ENCODE measurements at places on chromosomes 7 and 10.

DNA sequence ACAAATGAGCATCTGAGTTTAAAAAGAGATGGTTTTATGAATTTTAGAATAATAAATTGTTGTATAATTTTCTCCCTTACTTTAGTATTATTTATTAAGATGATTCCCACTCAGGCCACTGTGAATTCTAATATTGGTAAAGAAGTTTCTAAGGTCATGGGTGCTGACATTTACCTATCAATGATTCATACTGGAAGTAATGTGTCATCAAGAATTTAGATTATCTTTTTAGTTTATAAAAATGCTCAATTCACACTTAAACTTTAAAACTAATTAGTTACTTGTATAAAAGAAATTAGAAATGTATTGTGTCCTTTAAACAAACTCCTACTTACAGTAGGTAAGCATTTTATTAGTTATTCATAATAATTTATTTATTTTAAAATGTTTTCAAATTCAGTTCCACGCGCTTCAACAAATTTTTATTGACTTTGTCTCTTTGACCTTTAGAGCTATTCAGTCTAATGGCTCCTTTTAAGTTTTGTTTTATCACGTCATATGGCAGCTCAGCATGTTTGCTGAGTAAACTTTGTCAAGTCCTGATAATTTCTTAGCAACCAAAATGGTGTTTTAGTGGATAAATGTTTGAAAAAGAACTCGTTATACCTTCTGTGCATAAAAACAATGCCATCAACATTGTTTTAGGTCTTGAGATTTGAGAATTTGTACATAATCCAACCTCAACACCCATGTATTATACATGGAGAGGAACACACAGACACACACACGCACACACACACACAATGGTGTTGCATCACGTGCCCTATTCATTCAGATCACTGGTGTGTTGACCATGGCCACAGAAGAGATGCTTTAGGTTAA is 15.1 kb upstream of the MRC1 start:
- no peak for DNase-seq

DNA sequence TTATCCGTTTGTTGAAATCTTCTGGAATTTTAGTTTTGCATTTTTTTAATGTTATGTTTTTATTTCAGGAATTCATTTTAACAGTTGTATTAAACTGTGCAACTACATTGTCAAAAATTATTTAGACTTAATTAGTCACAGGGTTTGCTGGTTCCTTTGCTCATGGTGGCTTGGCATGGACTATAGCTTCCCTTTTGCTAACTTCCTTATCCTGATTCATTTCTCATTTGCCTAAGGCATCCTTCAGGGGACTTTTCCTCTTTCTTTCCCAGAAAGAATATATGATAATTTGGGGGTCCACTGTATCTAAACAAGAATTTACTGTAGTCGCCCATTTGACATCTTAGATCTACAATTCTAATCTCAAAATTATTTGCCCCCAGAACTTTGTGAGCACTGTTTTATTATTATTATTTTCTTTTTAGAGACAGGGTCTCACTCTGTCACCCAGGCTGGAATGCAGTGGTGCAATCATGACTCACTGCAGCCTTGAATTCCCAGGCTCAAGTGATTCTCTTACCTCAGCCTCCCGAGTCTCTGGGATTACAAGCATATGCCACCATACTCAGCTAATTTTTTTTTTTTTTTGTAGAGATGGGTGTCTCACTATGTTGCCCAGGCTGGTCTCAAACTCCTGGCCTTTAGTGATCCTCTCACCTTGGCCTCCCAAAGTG is 13.9 kb downstream of the FIGNL1 start:
- DNase-seq, result no peak

DNA sequence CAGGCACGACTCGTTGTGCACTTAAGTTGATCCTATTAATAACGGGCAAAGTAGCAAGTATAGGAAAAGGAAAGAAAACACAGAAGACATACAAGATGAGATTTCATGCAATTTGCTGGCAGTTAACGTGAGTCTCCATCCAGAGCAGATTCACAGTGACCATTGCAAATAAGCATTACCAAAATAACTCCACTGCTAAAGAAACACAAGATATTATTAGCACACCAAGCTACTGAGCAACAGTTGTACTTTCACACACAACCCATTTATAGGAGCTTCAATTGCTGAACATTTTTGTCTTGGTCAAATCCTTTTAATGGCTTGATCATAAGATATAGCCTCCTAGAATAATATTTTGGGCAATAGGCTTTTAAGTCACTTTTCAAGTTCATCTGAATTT is 187.7 kb upstream of the HGF start:
- no peak for DNase-seq

- no peak for DNase-seq
Measured at GRCh38 chr10:101886521-101887312, 43.1 kb upstream of the KCNIP2 start.

DNA sequence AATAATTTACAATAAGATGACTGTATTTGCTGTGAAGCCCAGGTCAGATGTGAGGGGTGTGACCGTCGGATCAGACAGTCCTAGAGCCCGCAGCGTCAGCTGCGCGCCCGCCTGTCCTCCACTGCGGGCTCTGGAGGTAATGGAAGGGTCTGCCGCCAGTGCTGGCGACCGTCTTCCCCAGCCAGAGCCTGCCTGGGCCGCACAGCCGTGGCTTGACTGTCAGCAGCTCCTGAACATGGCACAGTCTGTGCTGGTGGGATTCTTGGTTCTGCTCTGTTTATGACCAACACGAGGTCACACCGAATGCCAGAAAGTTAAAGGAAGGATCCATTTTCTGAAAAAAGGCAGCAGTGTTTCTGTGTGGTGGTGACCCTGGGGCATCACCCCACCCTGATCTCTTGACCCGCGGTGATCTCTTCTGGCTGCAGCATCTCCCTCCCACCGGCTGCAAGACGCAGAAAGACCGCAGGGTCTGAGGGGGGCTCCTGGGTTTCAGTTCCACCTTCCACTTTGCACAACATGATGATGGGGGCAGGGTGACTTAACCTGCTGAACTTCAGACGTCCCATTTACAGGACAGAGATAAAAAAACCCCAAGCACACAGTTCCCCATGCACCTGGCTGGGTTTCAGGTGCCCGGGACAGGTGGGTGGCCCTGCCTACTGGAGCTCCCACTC is 103.7 kb downstream of the DNAJB6 start:
- no peak for DNase-seq

GRCh38 chr7:3206771-3207191 is 94.3 kb upstream of the SDK1 start:
- no peak for DNase-seq

GRCh38 chr10:23439961-23440889 is 1.4 kb downstream of the OTUD1 start:
- peak; percentile 7 for DNase-seq

- no peak for DNase-seq
Measured at GRCh38 chr7:70093205-70093904, 495.1 kb downstream of the AUTS2 start.

GRCh38 chr7:140398821-140399220 is 491 bp upstream of the SLC37A3 start:
- no peak for DNase-seq

- no peak for DNase-seq
Measured at GRCh38 chr10:99658622-99659030, 683 bp upstream of the ENTPD7 start.

- peak; percentile 33 for DNase-seq
Measured at GRCh38 chr10:103273041-103273441, 3.9 kb upstream of the INA start.

DNA sequence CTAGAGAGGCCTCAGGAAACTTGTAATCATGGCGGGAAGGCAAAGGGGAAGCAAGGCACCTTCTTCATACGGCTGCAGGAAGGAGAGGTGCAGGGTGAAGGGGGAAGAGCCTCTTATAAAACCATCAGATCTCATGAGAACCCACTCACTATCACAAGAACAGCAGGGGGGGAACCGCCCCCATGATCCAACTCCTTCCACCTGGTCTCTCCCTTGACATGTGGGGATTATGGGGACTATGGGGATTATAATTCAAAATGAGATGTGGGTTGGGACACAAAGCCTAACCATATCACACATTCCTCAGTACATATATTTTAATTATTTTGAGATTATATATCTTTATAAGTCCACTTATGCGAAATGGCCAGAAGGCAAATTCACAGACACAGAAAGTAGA is 8.9 kb downstream of the HK1 start:
- DNase-seq, result no peak

DNA sequence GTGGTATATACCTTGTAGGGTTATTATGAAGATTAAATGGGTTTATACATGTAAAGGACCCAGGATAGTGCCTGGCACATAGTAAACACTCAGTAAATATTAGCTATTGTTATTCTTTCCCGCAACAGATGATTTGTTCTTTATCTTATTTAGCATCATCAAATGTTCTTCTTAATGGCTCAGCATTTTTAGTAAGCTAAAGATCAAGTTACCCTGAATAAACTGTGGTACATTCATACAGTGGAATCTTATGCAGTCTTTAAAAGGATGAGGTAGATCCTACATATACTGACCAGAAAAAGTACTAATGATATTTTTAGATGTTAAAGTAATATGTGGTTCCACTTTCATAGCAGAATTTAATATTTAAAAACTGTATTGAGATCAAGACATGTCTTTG is 65.4 kb downstream of the ST7 start:
- no peak for DNase-seq

- DNase-seq, result no peak
Measured at GRCh38 chr7:97430006-97430405, 301.9 kb upstream of the TAC1 start.

DNA sequence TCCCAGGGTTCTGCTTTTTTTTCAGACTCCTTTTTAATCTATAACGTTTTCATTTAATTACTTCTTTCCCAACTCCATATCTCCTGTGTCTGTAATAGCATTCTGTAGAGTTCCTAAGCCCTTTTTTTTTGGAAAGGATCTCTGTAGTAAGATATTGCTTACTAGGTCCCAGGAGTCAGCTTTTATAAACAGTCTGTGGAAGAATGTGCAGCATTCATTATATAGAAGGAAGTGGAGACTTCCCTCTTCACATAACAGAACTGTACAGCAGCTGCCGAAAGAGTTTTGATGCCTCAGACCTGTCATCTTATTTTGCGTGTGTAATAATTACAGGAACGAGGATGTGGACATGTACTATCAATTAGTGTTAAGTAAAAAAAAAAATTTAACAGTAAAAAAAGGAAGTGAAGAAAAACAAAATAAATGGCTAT is 7.4 kb upstream of the STEAP4 start:
- no peak for DNase-seq
